ENCODE measurements at places on chromosomes 4 and X. TPM values are rescaled to one million over a fixed set of nuclear protein-coding genes. Genes with fewer than 3 reads are reported as not detected.

- no peak for DNase-seq
- H3K27me3 ChIP-seq, result no peaks in the 10 kb centered on the region
- H3K36me3 ChIP-seq, result peaks cover 16% of the 10 kb centered on the region
- peaks cover 13% of the 10 kb centered on the region for H3K4me1 ChIP-seq
Observed at GRCh38 chr4:117134386-117134785, 49.0 kb upstream of the TRAM1L1 start.

GRCh38 chr4:187504974-187505797 is 490.4 kb upstream of the ZFP42 start:
- DNase-seq, result no peak
- H3K27me3 ChIP-seq, result peaks cover 4% of the 10 kb centered on the region
- H3K36me3 ChIP-seq, result no peaks in the 10 kb centered on the region
- H3K27ac ChIP-seq, result no peak overlapping the region

DNA sequence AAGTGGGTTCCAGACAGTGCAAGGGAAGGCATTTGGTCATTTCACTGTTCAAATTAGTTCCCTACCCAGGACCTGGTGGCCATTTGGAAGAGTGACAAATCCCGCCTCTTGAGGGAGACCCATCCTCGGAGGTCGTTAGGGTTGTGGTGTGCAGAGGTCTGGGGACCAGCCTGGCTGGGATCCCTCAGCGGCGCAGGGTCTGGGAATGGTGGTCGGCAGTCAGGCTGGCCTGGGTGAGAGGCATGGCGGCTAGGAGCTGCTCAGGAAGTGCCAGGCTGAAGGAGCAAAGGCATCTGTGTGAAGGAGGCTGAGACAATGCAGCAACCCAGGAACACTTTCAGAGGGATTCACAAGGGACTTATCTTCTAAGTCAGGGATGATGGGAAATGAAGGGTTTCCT is 6.7 kb downstream of the NLGN3 start:
- H3K4me3 ChIP-seq, result no peak overlapping the region
- DNase-seq, result no peak
- no peak overlapping the region for H3K27ac ChIP-seq
- no peaks in the 10 kb centered on the region for H3K27me3 ChIP-seq
- H3K36me3 ChIP-seq, result no peaks in the 10 kb centered on the region

GRCh38 chrX:101595739-101596419 is 21.9 kb downstream of the ARMCX6 start:
- no peak overlapping the region for H3K4me3 ChIP-seq
- no peaks in the 10 kb centered on the region for H3K36me3 ChIP-seq
- H3K27ac ChIP-seq, result no peak overlapping the region
- no peak for DNase-seq
- H3K4me1 ChIP-seq, result peaks cover 2% of the 10 kb centered on the region
- H3K27me3 ChIP-seq, result no peaks in the 10 kb centered on the region

- H3K4me3 ChIP-seq, result no peak overlapping the region
- peaks cover 6% of the 10 kb centered on the region for H3K4me1 ChIP-seq
- no peaks in the 10 kb centered on the region for H3K27me3 ChIP-seq
- DNase-seq, result no peak
- no peak overlapping the region for H3K27ac ChIP-seq
Observed at GRCh38 chrX:112642349-112642748, 37.4 kb downstream of the LHFPL1 start.

GRCh38 chrX:65689377-65689776 is 21.9 kb downstream of the MSN start:
- no peaks in the 10 kb centered on the region for H3K27me3 ChIP-seq
- H3K36me3 ChIP-seq, result peaks cover 12% of the 10 kb centered on the region
- H3K4me1 ChIP-seq, result peaks cover 2% of the 10 kb centered on the region

- H3K4me3 ChIP-seq, result no peak overlapping the region
- H3K4me1 ChIP-seq, result peaks cover 10% of the 10 kb centered on the region
- H3K27ac ChIP-seq, result peak overlapping the region; percentile 71
- no peaks in the 10 kb centered on the region for H3K27me3 ChIP-seq
- no peak for DNase-seq
Observed at GRCh38 chr4:39255266-39255665, 72.9 kb downstream of the WDR19 start.

- no peak for DNase-seq
- H3K27me3 ChIP-seq, result no peaks in the 10 kb centered on the region
- peaks cover 20% of the 10 kb centered on the region for H3K36me3 ChIP-seq
- no peak overlapping the region for H3K27ac ChIP-seq
Observed at GRCh38 chr4:20265726-20266125, 14.0 kb downstream of the SLIT2 start.

OTC gene
- not detected for total RNA-seq

USP38 gene
- 20.9 TPM for total RNA-seq

PITX2 gene
- 95.5 TPM for total RNA-seq

CCDC149 gene
- 15.3 TPM for total RNA-seq

Data from mesothelial cell of epicardium (in vitro differentiated cells).